Activated naive CD8-positive, alpha-beta T cell treated with anti-CD3 and anti-CD28 coated beads, Interleukin-2, amount 10 ng/mL, durations not matched to agents 7 days and 5 days (primary cell): ENCODE measurements at places on chromosomes 3 and 15. TPM values are rescaled to one million over a fixed set of nuclear protein-coding genes. Genes with fewer than 3 reads are reported as not detected.

SCN11A gene
- 0.08 TPM for total RNA-seq

CHST13 gene
- 0.28 TPM for total RNA-seq

IL17RE gene
- total RNA-seq, result 0.94 TPM

FAM131A gene
- 6.1 TPM for total RNA-seq

GPR156 gene
- total RNA-seq, result not detected

SKOR1 gene
- 0.89 TPM for total RNA-seq

TTLL13 gene
- total RNA-seq, result 0.47 TPM

MRPS11 gene
- total RNA-seq, result 55.7 TPM

IGF2BP2 gene
- 0.11 TPM for total RNA-seq

PIGZ gene
- 1.4 TPM for total RNA-seq
